ENCODE measurements at places on chromosomes 5 and 9.

GRCh38 chr5:96024683-96025475, 63.2 kb upstream of the ELL2 start:
- DNase-seq: no peak

GRCh38 chr9:133355881-133356357, 368 bp downstream of the SURF1 start:
- DNase-seq: no peak

DNA sequence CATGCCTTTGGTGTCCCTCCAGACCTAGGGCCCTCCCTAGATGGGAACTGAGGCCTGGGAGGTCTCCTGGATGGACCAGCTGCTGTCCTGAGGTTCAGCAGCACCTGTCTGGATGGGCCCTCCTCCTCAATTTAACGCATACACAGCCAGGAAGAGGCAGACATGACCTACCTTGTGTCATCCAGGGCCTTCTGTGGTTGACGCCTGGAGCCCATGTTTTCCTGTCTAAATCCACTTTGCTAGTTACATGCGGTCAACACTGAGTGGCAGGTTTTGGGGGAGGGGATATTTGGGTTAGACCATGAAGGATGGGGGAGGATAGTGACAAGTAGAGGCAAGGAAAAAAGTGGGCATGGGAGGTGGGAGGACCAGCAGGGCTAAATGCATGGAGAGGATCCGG, 3.1 kb upstream of the STC2 start:
- no peak for DNase-seq

DNA sequence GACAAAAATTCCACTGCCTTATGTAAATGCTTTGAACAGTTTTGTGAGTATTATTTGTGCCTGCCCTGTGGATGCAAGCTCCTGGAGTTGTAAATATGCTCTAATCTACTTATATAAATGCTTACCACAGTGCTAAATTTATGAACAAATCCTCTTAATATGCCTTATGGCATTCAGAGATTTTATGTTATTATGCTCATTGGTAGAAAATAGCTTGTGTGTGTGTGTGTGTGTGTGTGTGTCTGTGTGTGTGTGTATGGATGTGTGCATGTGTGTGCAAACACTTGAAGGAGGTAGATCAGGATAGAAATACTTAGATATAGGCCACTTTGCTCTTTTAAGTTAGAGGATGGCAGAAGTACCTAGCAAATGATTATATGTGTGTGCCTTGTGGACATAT, 253.9 kb downstream of the TAF11L14 start:
- DNase-seq: no peak

GRCh38 chr9:104027295-104027694, 66.8 kb upstream of the SMC2 start:
- DNase-seq: no peak

GRCh38 chr9:137461663-137462395, 2.7 kb upstream of the NSMF start:
- peak; percentile 77 for DNase-seq

DNA sequence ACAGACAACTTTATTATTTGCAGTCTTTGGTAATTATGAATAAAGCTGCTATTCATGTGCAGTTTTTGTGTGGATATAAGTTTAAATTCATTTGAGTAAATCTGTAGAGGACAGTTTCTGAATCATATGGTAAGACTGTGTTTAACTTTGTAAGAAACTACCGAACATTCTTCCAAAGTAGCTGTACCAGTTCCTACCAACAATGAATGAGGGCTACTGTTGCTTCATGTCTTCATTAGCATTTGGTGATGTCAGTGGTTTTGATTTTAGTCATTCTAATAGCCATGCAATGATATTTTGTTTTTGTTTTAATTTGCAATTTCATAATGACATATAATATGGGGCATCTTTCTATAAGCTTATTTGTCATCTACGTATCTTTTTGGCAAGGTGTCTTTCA, 501.3 kb upstream of the RORB start:
- DNase-seq: no peak

DNA sequence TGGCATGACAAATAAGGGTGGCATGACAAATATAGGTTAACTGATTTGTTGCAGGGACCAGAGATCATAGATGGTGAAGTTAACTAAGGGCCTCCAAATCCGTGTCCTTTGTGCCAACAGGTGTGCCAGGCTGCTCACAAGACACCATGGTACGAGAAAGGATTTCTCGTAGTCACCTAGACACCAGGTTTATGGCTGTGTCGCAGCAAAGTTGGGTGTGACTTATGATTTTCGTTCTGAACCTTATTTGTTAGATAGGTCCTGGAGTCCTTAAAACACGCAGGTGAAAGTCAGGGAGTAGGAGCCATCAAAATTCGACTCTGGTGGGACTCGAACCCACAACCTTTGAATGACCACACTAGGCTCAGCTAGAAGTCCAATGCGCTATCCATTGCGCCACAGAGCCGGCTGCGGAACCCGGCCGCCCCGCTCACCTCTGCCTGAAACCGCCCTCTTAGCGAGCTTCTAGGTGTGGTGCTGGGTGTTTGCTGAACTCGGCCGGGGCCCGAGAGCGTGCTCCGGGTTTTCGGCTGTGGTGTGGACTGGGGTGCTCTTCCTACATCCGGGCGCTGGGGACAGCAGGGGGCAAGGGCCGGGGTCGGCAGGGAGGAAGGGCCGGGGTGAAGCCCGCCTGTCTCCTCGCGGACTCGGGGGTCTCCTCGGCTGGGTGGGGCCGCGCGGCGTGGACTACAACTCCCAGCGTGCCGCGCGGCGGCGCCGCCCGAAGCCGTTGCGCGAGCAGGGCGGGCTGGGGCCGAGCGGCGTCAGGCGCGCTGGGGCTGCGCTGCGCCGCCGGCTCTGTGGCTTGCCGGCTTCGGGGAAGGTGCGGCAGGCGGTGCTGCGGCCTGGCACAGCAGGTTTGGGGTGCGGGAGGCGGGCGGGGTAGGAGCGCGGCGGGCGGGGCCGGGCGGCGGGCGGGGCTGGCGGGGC, at the start of gene SLC27A4:
Gene SLC27A4, plus strand, starts transcription at position 767 of the 930 bp plus-strand sequence. CDS start 2,606 bp downstream, outside the sequence.
- peak; percentile 66 for DNase-seq

DNA sequence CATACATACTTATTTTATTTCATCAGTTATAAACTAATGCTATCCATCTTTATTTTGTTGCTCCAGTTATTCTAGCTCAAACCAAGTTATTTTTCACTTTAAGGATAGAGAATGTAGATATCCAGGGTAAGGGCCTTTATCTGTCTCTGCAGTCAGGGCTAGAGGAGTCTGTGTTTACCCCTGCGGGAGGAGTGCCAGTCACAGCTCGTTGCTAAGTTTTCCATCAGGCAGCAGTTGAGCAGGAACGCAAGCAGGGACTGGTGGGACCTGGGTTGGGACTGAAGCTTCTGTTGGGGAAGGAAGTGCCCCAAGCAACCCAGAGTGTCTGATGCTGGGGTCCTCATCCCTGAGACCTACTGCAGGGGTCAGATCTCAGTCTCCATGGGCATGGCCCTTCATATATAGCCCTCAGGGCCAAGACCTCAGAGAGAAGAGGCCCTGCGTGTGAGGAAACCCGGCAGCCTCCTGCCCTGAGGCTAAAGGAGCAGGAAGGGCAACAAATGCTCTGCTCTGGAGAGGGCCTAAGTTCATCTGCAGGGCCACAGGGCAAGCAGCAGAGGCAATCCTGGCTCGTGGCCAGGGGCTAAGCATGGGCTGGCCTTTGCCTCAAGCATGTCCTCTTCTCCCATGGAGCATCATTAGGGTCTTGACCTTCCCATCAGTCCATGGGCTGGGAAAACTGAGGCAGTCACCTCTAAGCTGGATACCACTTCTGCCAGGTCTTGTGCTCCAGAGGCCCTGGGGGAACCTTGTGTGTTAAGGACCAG, 6.6 kb downstream of the SLC22A4 start:
- no peak for DNase-seq

DNA sequence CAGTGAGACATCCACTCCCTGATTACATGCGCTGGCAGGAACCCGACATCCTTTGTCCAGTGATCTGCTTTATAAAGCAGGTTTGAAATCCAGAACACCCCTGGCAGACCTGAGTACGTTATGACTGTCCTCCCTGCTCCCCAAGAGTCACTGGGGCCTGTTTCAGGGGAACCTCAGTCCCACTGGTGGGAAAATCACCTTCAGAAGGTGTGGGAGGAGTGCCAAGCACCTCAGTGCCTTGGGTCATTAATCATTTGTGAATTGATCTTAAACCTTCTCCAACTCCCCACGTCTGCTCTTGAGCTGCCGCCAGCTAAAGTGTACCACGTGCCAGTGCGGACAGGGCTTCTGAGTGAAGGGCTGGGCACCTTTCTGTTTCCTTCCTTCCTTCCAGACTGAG, 16.2 kb downstream of the SLC6A3 start:
- DNase-seq: no peak

- no peak for DNase-seq
Measured at GRCh38 chr9:137705443-137705863, 86.6 kb downstream of the EHMT1 start.

GRCh38 chr5:173926359-173926758, 38.2 kb downstream of the CPEB4 start:
- no peak for DNase-seq

DNA sequence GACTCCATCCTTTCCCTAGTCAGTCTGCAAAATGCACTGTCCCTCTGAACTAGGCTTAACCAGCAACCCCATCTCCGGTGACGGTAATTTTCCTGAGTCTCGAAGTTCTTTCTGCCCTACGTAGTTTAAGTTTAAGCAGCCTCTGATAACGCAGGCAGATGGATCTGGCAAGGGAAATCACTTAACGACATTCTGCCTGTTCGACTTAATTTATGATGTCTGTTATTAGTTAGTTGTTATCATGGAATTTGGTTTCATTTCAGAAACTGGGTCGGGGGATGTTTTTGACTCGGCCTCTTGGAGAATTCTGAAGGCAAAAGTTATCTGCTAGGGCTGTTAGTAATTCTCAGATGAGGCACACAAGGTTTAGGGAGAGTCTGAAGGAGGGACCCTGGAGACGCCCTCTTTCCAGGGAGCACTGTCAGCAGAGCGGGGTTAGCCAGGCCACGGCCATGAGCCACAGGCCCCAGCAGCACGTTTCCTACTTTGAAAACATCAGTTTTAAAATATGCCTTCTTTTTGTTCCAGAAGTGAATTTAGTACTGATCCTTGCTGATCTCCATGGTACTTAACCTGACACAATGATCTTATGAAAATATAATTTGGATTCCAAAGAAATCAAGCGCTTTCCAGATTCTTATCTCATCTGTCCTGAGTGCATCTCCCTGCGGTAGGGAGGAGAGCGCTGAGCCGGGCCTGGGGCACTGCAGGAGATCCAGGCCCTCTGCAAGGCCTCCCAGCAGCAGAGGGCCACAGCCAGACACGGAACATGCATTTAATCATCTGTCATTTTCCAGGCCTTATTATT, 171.0 kb upstream of the OTULINL start:
- no peak for DNase-seq

DNA sequence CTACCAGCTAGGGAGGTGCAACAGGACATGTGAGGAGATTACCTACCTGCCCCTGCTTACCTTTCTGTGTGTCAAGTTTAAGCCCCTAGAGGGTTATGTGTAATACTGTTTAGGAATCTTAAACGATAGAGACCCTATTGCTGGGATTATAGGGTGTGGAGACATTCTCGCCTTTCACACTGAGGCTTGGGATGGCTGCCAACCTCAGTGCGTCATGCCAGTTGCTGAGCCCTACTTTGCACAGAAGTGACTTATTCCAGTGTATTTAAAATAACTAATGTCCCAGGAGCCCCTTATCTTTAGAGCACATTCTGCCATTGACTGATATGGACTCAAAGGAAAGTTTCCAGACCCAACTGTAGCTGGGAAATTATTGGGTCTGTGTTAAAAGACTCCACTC, 76.6 kb upstream of the XPA start:
- DNase-seq: no peak

DNA sequence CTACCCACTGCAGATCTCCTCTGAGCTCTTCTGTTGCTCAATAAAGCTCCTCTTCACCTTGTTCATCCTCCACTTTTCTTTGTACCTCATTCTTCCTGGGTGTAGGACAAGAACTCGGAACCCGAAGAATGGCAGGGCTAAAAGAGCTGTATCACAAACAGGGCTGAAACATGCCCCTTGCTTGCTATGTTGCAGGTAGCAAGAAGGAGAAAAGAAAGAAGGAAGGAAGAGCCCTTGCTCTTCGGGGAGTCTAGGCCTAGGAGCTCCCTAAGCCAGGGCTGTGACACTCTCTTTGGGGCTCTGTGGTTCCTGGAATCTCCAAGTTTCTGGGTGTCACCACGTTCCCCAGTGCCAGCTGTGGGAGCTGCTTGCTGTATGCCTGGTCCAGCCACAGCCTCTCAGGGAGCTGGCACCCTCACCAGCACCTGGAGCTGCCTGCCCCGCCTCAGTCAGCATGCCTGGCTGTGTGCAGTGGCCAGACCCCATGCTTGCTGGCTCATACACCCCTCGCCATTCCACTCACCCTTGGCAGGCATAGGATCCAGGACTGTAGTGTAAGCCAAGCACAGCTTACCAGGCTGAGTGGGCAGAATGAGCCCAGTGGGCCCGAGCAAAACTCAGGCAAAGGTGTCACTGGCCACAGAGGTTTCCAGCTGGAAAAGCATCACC, 274.8 kb upstream of the ADRA1B start:
- DNase-seq: no peak

DNA sequence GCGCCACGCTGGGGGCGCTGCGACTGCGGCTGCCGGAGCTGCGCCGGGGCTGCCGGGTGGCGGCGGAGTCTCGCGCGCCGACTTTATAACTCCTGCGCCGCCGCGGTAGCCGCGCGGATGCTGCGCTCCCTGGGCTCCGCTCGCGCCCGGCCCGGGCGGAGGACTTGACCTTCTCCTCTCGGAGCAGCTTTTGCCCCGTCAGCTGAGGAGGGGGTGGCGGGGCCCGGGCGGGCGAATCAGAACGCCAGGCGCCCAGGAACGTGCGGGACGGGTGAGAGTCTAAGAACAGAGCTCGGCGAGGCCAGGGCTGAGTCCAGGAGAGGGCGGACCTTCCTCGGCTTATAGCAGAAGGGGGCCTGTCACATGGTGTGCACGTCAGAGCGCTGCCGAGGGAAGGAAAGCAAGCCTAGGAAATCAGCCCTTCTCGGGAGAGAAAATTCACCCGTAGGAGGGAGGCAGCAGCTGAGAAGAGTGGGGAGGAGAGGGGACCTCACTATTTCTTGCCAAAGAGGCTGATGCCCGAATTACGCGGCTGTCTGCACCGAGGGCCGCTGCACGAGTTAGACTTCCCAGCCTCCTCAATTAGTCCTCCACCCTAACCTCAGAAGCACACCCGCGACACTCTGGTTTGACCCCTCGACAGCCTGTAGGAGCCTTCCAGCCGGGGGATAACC, at the start of gene FOXD1:
Gene FOXD1, minus strand, starts transcription at position 315 of the 674 bp plus-strand sequence. CDS start 415 bp downstream, outside the sequence.
- no peak for DNase-seq

- no peak for DNase-seq
Measured at GRCh38 chr5:59173578-59173977, 590.7 kb downstream of the RAB3C start.

- DNase-seq: no peak
Measured at GRCh38 chr9:128882677-128883603, 1.0 kb downstream of the LRRC8A start.

GRCh38 chr5:139903795-139904565, 108.4 kb downstream of the PSD2 start:
- DNase-seq: no peak

- no peak for DNase-seq
Measured at GRCh38 chr9:75083188-75083970, 4.6 kb downstream of the NMRK1 start.

- DNase-seq: no peak
Measured at GRCh38 chr9:136650648-136651047, 12.1 kb upstream of the EGFL7 start.

- no peak for DNase-seq
Measured at GRCh38 chr5:81554647-81555046, 160.7 kb upstream of the ACOT12 start.

GRCh38 chr5:78327761-78328510, 32.5 kb upstream of the SCAMP1 start:
- DNase-seq: no peak

Measured in stimulated activated CD4-positive, alpha-beta T cell treated with anti-CD3 and anti-CD28 coated beads, Interleukin-4, amount 100 ng/mL, for 48 hours (primary cell).